ENCODE measurements at places on chromosomes 4 and X. TPM values are rescaled to one million over a fixed set of nuclear protein-coding genes. Genes with fewer than 3 reads are reported as not detected.

DNA sequence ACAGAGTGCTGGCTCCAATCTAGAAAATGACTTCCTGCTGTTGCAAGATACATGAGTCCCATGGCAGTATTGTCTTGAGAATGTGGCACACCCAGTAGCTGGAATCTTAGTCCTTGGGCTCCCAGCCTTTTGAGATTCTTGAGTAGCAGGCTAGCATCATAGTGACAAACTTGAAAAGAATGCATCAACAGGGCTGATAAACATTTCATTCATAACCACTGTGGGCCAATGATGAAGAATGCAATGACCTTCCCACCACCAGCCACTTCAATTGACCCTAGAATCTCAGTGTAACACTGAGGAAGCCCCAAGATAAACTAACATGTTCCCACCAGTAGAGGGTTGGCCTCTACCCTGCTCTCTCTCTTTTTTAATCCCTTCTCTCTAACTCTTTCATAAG is 329.3 kb downstream of the GBA3 start:
- no peak for DNase-seq
- no peaks in the 10 kb centered on the region for H3K4me1 ChIP-seq
- H3K4me3 ChIP-seq = no peak overlapping the region
- H3K27ac ChIP-seq = no peak overlapping the region
- no peaks in the 10 kb centered on the region for H3K27me3 ChIP-seq
- no peaks in the 10 kb centered on the region for H3K36me3 ChIP-seq

GRCh38 chr4:2043396-2044118 is 15.6 kb upstream of the NAT8L start:
- peaks cover 52% of the 10 kb centered on the region for H3K27me3 ChIP-seq
- no peak for DNase-seq
- H3K4me1 ChIP-seq = peaks cover 4% of the 10 kb centered on the region
- no peak overlapping the region for H3K27ac ChIP-seq
- H3K36me3 ChIP-seq = no peaks in the 10 kb centered on the region

DNA sequence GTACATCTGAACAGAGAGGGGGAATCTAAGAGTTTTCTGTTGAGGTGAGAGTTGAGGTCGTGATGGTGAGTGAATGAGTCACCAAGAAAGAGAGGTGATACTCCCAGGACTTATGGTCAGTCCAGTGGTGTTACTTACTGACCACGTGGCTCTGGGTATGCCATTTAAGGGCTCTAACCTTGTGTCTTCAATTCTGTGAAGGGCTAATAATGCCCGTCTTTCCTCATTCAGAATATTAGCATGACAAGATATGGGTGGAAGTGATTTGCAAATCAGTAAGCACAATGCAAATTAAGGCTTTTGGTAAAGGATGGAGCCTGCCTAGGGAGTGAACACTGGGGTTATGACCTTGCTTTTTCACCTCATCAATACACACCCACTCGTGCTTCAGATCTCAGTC is 75.2 kb downstream of the COQ2 start:
- no peak overlapping the region for H3K4me3 ChIP-seq
- DNase-seq = no peak
- H3K4me1 ChIP-seq = peaks cover 16% of the 10 kb centered on the region
- H3K27me3 ChIP-seq = no peaks in the 10 kb centered on the region

GRCh38 chrX:39309018-39309635 is 507.9 kb downstream of the MID1IP1 start:
- H3K4me1 ChIP-seq = peaks cover 35% of the 10 kb centered on the region
- H3K4me3 ChIP-seq = no peak overlapping the region
- H3K27ac ChIP-seq = peak overlapping the region; percentile 40
- no peaks in the 10 kb centered on the region for H3K36me3 ChIP-seq
- no peaks in the 10 kb centered on the region for H3K27me3 ChIP-seq

GRCh38 chrX:72269671-72270251 is 7.3 kb downstream of the RPS4X start:
- peaks cover 45% of the 10 kb centered on the region for H3K36me3 ChIP-seq
- no peaks in the 10 kb centered on the region for H3K27me3 ChIP-seq
- H3K4me1 ChIP-seq = no peaks in the 10 kb centered on the region

- no peaks in the 10 kb centered on the region for H3K27me3 ChIP-seq
- peak overlapping the region; percentile 14 for H3K27ac ChIP-seq
- no peak overlapping the region for H3K4me3 ChIP-seq
- no peaks in the 10 kb centered on the region for H3K36me3 ChIP-seq
- peak; percentile 65 for DNase-seq
Measured at GRCh38 chr4:169179609-169180521, 90.9 kb downstream of the SH3RF1 start.

The PRR32 gene
- polyA plus RNA-seq = 0.18 TPM

- no peaks in the 10 kb centered on the region for H3K36me3 ChIP-seq
- H3K4me1 ChIP-seq = no peaks in the 10 kb centered on the region
- H3K27ac ChIP-seq = no peak overlapping the region
- no peaks in the 10 kb centered on the region for H3K27me3 ChIP-seq
- DNase-seq = no peak
Measured at GRCh38 chr4:131427000-131427399, 1722.1 kb upstream of the PCDH10 start.

The SMARCA1 gene
- 43.9 TPM for polyA plus RNA-seq

- H3K4me3 ChIP-seq = no peak overlapping the region
- no peaks in the 10 kb centered on the region for H3K36me3 ChIP-seq
- no peaks in the 10 kb centered on the region for H3K4me1 ChIP-seq
- H3K27me3 ChIP-seq = no peaks in the 10 kb centered on the region
- no peak for DNase-seq
Measured at GRCh38 chrX:139581068-139581467, 50.5 kb downstream of the F9 start.

DNA sequence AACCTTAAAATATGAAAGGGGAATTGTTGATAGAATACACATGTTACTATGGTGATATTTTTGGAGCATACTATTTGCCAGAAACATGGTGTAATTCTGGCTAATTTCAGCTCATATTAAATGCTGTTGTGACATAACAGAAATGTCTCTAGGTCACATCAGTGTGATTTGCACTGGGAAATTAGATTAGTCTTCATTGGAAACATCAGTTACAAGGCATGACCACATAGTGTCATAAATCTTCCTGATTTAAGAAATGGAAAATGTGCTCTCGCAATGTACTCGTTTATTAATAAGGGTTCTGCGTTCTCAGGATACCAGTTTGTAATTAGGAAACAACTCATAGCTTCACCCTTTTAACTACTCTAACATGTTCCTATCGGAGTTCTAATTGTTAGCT is 72.9 kb upstream of the GYPA start:
- no peak overlapping the region for H3K4me3 ChIP-seq
- no peaks in the 10 kb centered on the region for H3K4me1 ChIP-seq
- DNase-seq = no peak
- H3K27me3 ChIP-seq = no peaks in the 10 kb centered on the region

The PNMA5 gene
- 0.69 TPM for polyA plus RNA-seq

The VEGFC gene
- 6.6 TPM for polyA plus RNA-seq

DNA sequence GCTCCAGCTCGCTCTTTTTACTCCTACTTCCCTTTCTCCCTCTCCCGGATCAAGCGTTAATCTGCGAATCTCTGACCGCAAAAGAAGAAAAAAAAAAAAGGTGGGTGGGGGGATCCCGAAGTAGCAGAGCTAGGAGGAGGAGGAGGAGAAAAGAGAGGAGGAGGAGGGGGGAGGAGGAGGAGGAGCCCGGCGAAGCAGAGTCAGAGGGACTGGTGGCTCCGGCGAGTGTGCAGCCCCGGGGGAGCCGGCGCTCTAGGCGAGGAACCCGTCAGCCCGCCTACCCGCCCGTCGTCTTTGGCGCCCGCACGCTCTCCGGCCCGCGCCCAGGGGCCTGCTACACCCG is at the start of gene NHSL2:
TSS of gene NHSL2 (plus strand) at position 203 of the 343 bp plus-strand sequence.
- no peaks in the 10 kb centered on the region for H3K4me1 ChIP-seq
- H3K27ac ChIP-seq = no peak within 1 kb of the TSS
- DNase-seq = peak; percentile 2
- H3K36me3 ChIP-seq = no peaks in the 10 kb centered on the region
- H3K4me3 ChIP-seq = peak within 1 kb of the TSS; percentile 18
- H3K27me3 ChIP-seq = peaks cover 45% of the 10 kb centered on the region

DNA sequence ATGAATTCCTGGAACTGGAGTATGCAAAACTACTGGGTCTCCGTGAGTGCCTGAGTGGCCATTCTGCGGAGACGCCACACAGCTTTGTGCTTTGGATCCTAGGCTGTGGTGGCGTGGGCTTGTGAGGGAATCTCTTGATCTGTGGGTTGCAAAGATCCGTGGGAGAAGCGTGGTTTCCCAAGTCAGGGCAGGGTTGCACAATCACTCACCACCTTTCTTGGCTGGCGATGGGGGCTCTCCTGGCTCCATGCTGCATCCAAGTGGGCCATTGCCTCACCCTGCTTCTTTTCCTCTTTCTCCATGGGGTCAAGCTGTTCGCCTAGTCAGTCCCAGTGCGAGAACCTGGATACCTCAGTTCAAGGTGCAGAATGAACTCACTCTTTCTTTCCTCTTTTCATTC is 62.5 kb downstream of the SLAIN2 start:
- no peaks in the 10 kb centered on the region for H3K4me1 ChIP-seq
- H3K27ac ChIP-seq = no peak overlapping the region
- no peaks in the 10 kb centered on the region for H3K27me3 ChIP-seq
- peaks cover 16% of the 10 kb centered on the region for H3K36me3 ChIP-seq
- DNase-seq = no peak
- no peak overlapping the region for H3K4me3 ChIP-seq

The SPANXN3 gene
- polyA plus RNA-seq = 20.3 TPM

The RHOH gene
- 3.1 TPM for polyA plus RNA-seq

GRCh38 chrX:153406011-153406410 is 4.9 kb upstream of the PNMA6E start:
- H3K36me3 ChIP-seq = no peaks in the 10 kb centered on the region
- DNase-seq = no peak
- no peak overlapping the region for H3K4me3 ChIP-seq
- H3K4me1 ChIP-seq = peaks cover 6% of the 10 kb centered on the region

GRCh38 chr4:158597879-158598596 is 73.6 kb downstream of the C4orf46 start:
- H3K4me1 ChIP-seq = no peaks in the 10 kb centered on the region
- no peak for DNase-seq
- H3K27ac ChIP-seq = no peak overlapping the region
- H3K36me3 ChIP-seq = no peaks in the 10 kb centered on the region

The AREG gene
- 4.6 TPM for polyA plus RNA-seq

The DCAF4L1 gene
- 0.21 TPM for polyA plus RNA-seq

DNA sequence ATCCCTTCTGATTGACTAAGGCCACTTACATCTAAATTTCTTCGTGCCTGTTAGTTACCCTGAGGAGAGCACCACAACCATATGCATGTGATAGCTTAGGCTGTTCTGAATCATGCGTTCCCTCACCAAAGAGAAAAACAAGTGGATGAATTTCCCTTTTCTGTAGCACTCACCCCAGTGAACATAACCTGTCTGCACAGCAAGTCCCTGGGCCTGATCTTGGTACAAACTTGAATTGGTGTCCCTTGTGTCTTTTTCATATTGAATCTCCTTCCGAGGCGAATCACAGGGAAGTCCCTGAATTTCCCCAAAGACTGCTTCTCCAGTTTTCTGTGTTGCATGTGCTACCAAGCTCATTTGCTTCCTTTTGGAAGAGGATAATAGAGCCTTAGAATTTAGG is 100.4 kb downstream of the KLHL8 start:
- H3K4me1 ChIP-seq = peaks cover 12% of the 10 kb centered on the region
- H3K27ac ChIP-seq = no peak overlapping the region
- H3K27me3 ChIP-seq = no peaks in the 10 kb centered on the region
- H3K4me3 ChIP-seq = no peak overlapping the region
- H3K36me3 ChIP-seq = peaks cover 55% of the 10 kb centered on the region
- no peak for DNase-seq

DNA sequence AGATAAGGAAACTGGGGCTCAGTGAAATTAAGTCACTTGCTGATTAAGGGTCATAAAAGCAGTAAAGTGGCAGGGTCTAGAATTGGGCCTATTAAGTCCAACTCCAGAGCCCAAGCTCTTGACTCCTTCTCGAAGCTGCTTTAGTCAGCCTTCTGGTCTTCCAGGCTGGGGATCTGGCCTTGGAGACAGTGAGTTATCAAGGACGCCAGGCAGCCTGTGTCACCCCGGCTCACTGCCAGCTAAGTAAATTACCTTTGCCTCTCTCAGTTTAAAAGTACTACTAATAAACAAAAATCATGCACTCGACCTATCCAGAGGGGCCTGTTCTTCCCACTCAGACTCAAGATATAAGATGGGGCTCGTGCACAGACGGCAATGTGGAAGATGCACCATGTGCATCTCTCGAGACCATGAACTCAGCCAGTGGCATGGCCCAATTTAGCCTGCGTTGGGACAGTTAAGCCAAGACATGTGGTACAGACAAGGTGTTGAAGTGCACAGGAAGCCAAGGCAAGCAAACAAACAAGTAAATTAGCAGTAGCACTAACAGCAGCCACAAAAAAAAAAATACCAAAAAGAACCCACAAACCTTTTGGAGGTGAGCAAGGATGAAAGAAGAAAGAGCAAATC is 62.0 kb upstream of the MAP3K15 start:
- no peaks in the 10 kb centered on the region for H3K27me3 ChIP-seq
- no peak overlapping the region for H3K27ac ChIP-seq
- H3K4me1 ChIP-seq = no peaks in the 10 kb centered on the region
- no peak for DNase-seq

- H3K36me3 ChIP-seq = no peaks in the 10 kb centered on the region
- peak overlapping the region; percentile 43 for H3K27ac ChIP-seq
- DNase-seq = no peak
Measured at GRCh38 chr4:26048378-26048882, 134.4 kb downstream of the SMIM20 start.

DNA sequence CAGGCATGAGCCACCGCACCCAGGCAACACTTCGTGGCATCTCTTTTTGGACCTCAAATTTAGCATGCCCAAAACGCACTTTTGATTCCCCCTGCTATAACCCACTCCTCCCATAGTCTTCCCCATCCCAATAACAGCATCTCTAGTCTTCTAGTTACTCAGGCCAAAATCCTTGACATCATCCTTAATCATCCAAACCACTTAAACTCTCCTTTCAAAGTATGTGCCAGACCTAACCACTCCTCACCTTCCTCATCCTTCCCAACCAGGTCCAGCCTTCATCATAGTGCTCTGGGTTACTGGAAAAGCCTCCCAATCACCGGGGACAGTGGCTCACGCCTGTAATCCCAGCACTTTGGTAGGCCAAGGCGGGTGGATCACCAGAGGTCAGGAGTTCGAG is 41.9 kb downstream of the AFAP1 start:
- H3K36me3 ChIP-seq = peaks cover 4% of the 10 kb centered on the region
- H3K4me3 ChIP-seq = no peak overlapping the region
- H3K27ac ChIP-seq = no peak overlapping the region
- H3K27me3 ChIP-seq = no peaks in the 10 kb centered on the region
- H3K4me1 ChIP-seq = no peaks in the 10 kb centered on the region

DNA sequence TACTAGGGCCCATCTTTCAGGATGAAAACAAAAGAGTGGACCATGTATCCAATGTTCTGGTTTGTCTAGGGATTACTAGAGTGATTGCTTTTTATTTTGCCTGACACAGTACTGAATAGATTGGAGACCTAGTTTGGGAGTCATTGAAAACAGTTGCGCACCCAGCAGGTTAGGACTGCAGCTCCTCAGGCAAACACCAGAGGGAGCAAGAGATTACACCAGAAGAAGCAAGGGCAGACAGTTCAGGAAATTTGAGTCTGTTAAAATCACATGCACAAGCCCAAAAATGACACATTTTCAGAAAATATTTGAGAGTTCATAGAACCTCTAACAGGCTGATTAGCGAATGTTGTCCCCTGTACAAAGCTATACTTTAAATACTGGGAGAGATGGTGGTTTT is 55.6 kb downstream of the CYLC1 start:
- no peaks in the 10 kb centered on the region for H3K27me3 ChIP-seq
- no peaks in the 10 kb centered on the region for H3K4me1 ChIP-seq
- no peak overlapping the region for H3K4me3 ChIP-seq
